Activated T-cell treated with anti-CD3 and anti-CD28 coated beads, Interleukin-2, amount 50 U/mL, for 24 hours (primary cell): ENCODE measurements at places on chromosomes 4 and X.

DNA sequence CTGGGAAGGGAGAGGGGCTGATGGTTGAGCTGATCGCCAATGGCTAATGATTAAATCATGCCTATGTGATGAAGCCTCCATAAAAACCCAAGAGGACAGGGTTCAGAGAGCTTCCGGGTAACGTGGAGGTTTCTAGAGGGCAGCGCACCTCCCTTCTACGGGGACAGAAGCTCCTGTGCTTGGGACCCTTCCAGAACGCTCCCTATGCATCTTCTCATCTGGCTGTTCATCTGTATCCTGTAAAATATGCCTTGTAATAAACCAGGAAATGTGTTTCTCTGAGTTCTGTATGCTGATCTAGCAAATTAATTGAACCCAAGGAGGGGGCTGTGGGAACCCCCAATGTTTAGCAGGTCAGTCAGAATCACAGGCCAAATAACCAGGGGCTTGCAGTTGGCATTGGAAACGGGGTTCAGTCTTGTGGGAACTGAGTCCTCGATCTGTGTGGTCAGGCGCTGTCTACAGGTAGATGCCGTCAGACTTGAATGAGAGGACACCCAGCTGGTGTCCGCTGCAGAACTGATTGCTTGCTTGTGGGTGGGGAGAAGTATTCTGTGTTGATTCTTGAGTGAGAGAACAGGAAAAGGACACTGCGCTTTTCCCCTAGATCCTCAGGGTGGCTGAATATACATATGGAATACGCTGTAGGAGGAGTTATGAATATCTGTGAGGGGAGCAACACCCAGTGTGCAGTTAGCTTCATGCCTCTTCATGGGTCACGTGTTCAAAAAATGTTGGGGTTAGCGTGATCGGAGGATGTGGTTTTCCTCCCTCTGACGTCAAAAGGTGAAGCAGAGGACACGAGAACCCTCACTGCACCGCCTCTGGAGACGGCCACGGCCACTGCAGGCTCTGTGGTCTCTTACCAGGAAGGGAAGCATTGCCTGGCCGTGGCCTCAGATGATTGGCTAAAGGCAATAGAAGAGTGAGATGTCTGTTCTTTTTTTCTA is 29.2 kb downstream of the HTT-AS start:
- DNase-seq, result peak; percentile 63

DNA sequence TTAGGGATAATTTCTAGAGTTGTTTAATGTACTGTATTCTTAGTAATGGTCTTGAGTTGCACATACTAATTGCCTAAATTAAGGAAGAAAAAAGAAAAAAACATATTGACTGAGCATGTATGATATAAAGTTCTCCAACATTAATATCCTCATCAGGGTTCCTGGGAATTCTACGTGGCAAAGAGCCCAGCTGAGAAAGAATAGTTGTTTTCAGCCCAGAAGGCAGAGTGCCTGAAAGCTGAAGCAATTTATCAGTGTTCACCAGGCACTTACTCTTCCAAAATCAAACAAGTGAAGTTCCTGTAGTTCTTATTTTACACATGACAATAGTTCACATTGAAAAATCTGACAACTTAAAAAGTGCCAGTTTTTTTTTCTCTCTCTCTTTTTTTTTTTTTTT is 27.7 kb downstream of the YIPF7 start:
- no peak for DNase-seq

- no peak for DNase-seq
These were observed 139.2 kb upstream of the CXCL13 start for GRCh38 chr4:77466430-77466829.

DNA sequence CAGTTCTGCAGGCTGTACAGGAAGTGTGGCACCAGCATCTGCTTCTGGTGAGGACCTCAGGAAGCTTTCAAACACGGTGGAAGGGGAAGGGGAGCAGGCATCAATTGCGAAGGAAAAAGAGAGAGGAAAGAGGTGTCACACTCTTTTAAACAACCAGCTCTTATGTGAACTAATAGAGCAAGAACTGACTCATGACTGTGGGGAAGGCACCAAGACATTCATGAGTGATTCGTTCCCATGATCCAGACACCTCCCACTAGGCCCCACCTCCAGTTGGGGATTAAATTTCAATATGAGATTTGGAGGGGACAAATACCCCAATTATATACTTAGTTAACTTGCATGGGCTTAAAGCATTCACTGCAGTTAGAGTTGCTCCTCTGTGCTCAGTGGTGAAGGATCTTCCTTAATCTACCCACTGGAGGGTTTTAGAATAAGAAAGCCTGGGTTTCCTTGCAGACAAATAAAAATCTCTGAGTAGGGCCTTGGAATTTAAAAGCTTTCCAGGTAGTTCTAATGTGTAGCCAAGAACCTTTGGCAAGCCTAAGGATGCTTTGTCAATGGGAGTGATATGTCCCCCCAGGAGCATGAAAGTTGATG is 60.0 kb downstream of the SYNPO2 start:
- no peak for DNase-seq

DNA sequence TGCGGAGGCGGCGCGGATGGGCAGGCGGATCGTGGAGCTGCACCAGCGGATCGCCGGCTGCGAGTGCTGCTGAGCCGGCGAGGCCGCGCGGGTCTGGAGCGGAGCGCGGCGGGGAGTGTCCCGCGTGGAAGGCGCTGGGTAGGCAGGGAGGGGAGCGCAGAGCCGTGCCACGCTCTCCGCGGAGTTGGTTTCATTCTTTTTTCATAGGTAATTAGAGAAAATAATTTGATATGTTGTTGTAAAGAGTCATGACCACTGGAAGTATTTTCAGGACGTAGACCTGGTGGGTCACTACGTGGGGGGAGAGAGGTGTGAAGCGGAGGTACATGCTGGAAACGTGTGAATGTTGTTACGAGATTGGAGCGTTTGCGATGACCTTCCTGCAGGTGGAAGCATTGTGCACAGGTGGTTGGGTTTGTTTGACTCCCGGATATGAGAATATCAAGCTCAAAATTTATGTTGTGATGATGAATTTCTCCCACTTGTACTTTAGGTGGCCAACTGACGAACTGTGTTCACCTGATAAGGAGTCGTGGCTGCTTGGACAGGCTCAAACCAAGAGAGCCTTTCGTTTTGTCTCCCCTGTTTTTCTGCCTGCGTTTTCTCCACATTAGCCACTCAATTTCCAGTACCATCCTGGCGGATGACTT is 19.1 kb upstream of the S100P start:
- peak; percentile 64 for DNase-seq

- no peak for DNase-seq
These were observed 39.6 kb downstream of the NUDT11 start for GRCh38 chrX:51456814-51457213.

DNA sequence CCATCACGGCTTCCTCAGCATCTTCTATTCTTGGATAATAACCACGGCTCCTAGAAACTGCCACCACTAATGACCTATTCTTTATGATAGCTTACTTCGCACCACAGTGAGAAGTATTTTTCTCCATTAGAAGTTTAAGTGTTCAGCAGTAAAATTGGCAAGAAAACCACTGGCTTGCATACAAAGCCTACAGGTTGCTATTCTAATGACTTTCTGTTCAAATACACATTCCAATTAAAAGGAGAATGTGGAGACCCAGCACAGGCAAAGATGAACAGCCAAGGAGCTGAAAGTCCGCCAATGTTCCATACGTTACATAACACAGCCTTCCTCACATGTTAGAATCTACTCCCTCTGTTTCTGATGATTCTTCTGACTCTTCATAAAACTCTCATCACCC is 875.0 kb upstream of the PRKX start:
- DNase-seq, result no peak

DNA sequence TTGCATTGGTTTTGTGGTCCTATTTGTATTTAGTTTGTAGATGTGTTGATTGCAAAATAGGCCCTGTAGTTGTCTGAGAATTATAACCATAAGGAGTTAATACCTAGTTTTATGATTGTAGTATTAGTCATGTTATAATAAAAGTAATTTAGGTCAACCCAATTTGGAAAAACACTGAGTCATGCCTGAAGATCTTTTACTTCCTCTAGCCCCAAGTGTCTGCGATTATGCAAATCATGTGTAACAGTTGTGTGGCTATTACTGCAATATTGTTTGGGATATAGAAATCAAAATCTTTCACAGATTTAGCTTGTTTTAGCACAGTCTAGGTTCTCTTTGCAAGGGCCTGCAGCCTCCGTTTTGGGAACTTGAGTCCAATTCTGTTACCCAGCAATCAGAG is 12.6 kb downstream of the SRD5A3 start:
- no peak for DNase-seq

- no peak for DNase-seq
These were observed 213.1 kb upstream of the MID1 start for GRCh38 chrX:10833299-10834169.

- peak; percentile 48 for DNase-seq
These were observed 1.7 kb upstream of the TMEM271 start for GRCh38 chr4:577499-578450.

DNA sequence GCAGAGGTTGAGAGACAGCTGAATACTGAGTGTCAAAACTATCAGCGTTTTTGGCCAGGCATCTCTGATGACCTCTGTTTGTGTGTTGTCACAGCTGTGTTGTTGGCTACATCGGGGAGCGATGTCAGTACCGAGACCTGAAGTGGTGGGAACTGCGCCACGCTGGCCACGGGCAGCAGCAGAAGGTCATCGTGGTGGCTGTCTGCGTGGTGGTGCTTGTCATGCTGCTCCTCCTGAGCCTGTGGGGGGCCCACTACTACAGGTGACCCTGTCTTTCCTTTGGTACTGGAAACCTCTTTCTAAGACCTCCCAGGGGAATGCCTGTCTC is 86.9 kb downstream of the EGF start:
- DNase-seq, result no peak

GRCh38 chr4:137536789-137537561 is 4.7 kb upstream of the PCDH18 start:
- DNase-seq, result no peak

DNA sequence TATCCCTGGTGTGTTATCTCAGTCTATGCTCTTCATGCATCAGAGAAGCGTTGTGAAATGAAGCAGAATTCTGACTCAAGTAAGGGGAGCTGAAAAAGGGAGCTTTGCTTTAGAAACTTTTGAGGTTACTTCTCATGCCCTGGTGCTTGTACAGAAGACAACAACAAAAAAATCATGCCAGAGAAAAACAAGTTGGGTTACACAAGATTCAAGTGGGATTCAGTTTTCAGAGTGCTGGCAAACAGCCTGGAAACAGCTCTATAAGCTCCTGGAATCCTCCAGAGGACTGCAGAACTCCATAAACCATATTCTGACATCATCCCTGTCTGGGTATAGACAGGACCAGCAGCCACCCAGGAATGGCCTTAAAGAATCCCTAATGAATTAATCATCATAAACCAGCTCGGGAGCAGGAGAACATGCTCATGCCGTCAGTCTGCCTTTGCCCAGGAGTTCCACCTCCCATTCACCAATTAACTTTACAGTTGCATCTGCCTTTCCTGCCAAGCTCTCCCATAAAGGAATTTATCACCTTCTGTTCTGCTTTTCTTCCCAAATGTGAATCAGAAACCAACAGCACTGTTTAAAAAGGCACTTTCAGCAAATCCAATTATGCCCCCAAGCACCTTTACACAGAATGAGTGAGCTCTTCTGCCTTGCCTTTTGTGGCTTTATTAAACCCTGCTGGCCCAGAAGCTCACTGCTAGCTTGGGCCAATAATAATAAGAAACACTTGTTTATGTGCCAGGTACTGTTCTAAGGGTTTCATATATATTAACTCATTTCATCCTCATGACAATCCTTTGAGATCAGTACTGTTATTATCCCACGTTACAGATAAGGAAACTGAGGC is 54.5 kb upstream of the FBXW7 start:
- no peak for DNase-seq
